Diencephalon (tissue), 1 donor: ENCODE measurements at places on chromosomes 2 and 18. TPM values are rescaled to one million over a fixed set of nuclear protein-coding genes. Genes with fewer than 3 reads are reported as not detected.

The MARCHF4 gene
- total RNA-seq: 13.6 TPM

The CTAGE1 gene
- not detected for total RNA-seq

The CCL20 gene
- not detected for total RNA-seq

The KCNS3 gene
- 2.8 TPM for total RNA-seq

The ERMN gene
- 1.2 TPM for total RNA-seq

The TRABD2A gene
- 2.5 TPM for total RNA-seq

The RAX gene
- total RNA-seq: 0.23 TPM

The GKN2 gene
- not detected for total RNA-seq
